Dermis lymphatic vessel endothelial cell (primary cell): ENCODE measurements at places on chromosomes 1 and 21. TPM values are rescaled to one million over a fixed set of nuclear protein-coding genes. Genes with fewer than 3 reads are reported as not detected.

Gene AJAP1
- total RNA-seq = not detected in 2 replicates

Gene IQCC
- total RNA-seq = 0.87 and 1.2 TPM in 2 replicates

Gene CD34
- total RNA-seq = 6.4 and 12.1 TPM in 2 replicates

Gene RCAN1
- total RNA-seq = 21.8 and 32.8 TPM in 2 replicates

Gene HYI
- 24.5 and 82.0 TPM in 2 replicates for total RNA-seq

Gene GBP1
- 3.4 and 6.5 TPM in 2 replicates for total RNA-seq
